ENCODE measurements at places on chromosomes 6 and 20. TPM values are rescaled to one million over a fixed set of nuclear protein-coding genes. Genes with fewer than 3 reads are reported as not detected.

DNA sequence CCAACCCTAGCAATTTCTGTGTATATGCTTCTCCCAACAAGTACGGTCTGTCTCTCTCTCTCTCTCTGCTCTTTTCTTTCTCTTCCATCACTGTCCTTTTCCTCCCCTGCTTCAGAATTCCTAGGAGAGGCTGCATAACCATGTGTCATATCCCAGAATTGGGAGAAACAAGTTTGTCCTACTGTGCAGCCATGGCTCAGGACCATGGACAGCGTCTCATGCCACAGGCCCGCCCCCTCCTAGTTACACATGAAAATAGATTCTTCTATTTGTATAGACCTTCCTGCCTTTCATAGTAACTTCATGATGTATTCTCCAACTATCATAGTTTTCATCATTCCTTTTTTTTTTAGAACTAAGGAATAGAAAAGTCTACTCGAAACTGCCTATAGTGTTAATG is 98.0 kb downstream of the FNDC1 start:
- DNase-seq, result peak; percentile 35

GRCh38 chr20:33400812-33401183 is 521 bp downstream of the CDK5RAP1 start:
- peak; percentile 14 for DNase-seq

GRCh38 chr20:45935416-45936046 is 1.0 kb downstream of the PCIF1 start:
- no peak for DNase-seq

- DNase-seq, result no peak
Measured at GRCh38 chr20:44485830-44486198, 10.1 kb downstream of the TTPAL start.

DNA sequence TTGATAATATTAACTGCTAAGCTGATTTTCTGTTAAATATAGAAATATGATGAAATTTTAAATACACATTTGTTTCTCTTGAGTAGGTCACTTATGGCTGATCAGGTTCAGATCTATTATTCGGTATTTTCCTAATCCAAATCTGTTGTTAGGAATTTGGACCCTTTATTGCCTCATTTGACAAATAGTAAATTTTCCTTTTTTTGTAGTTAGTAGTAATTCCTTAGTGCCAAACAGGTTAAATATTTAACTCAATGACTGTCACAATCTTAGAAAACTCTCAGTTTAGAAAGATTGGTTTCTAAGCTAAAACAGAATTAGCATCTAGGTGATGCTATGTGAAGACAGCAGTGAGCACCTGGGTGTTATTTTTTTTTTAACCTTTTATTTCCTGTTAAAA is 1598.9 kb downstream of the KHDRBS2 start:
- DNase-seq, result no peak

DNA sequence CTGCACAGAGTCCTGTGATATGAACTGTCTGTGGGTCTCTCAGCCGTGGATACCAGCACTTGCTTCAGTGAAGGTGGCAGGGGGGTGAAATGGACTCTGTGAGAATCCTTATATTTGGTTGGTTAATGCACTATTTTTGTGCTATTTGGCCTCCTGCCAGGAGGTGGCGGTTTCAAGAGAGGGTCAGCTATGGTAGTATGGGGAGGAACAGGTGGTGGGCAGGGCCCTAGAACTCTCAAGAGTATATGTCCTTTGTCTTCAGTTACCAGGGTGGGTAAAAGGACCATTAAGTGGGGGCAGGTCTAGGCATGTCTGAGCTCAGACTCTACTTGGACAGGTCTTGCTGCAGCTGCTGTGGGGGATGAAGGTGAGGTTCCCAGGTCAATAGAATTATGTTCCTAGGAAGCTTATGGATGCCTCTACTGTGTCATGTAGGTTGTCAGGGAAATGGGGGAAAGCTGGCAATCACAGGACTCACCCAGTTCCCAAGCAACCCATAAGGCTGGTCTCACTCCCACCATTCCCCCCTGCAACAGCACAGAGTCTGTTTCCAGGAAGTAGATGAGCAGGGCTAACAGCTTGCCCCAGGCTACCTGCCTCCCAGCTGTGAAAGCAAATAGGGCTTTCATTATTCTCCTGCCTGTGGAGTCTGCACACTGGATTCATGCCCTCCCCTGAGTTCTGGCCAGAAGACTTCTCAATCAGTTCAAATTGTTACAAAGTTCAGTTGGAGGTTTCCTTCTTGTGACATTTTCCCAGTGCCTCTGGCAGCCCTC is 56.8 kb upstream of the PHIP start:
- DNase-seq, result no peak

DNA sequence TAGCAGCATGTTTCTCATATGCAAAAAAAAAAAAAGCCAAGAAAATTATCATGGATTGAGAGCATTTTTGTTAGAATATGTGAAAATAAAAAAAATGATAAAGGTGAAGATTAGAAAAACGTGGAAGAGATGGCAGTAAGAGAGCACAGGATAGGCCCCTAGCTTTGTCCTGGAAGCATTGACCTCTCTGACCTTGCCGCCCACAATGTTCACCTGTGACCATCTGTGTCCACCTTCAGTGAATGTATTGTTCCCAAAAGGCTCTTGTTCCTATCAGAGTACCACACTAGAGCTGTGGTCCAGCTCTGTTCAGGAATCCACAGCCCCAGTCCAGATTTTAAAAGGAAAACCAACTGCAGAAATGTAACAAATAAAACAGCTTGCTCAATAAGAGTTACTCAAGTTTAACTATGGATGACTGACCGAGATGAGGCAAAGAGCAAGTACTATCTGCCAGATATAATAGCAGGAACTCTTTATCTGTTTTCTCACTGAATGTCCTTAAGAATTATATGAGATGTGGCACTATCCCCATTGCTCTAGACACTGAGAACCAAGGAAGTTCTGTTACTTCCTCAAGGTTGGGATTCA is 287.7 kb upstream of the STXBP5 start:
- no peak for DNase-seq

DNA sequence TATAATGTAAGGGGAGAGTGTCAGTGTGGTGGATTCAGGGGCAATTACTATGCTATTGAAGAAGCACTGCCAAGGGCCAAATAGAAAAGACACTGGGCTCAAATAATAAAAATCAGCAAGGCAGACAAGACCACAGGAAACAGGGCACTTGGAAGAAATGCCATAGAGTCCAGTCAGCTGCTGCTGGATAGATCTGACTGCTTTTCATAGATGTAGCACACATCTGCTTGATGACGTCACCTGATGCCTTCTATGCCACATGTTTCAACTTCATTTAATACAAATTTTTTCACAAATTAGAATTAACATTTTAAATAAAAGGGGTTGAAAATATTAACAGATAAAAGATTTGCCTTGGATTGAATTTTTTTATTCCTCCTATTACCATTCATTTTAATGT is 23.9 kb upstream of the AHI1 start:
- no peak for DNase-seq

GRCh38 chr20:16201191-16201590 is 372.1 kb downstream of the KIF16B start:
- no peak for DNase-seq

GRCh38 chr20:57654363-57654997 is 34.3 kb upstream of the ZBP1 start:
- DNase-seq, result peak; percentile 65

DNA sequence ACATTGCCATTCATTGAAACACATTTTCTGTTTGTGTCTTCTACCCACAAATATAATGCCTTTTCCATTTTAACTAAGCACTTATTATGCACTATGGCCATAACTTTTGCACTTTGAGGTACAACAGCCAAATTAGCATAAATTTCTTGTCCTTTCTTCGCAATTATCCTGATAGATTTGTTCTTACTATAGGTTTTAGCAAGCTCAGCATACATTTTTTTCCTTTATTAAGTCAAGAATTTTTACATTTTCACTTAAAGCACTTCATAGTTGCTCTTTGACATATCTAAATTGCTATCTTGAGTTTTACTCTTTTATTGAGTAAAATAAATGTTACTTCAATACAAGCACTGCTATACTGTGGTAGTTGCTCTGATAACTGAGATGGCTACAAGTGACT is 5.8 kb downstream of the DEFB114 start:
- DNase-seq, result no peak

- DNase-seq, result no peak
Measured at GRCh38 chr20:59217173-59217572, 53.6 kb downstream of the ZNF831 start.

DNA sequence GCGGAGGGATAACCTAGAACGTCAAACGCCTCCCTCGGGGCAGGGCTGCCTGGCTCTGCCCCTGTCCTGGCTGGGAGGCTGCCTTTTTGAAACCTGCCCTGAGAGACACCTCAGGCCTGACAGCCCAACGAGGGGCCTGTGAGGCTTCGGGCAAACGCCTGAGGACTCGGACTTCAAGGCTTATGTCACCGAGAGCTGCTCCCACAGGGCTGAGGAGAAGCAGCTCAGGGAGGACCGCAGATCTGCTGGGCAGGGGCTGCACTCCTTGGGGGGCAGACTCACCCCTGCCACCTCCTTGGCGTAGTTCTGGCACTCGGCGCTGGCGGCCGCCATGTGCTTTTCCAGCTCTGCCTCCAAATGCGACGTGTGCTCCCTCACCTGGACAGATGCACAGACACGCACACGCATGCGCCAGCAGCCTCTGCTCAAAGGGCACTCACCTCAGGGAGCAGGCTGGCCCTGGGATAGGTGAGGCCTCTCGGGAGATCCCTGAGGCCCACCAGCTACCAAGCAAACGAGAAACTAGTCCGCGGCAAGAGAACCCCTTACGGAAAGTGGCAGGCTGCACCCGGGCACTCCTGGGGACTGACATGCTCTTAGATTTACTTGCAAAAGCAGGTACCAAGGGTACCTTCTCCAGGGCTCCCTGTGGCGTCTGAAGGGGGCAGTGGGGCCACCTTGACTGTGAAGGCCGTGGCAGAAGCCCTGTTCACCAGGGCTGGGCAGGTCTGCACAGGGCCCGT is 49.6 kb downstream of the DSTN start:
- DNase-seq, result no peak

DNA sequence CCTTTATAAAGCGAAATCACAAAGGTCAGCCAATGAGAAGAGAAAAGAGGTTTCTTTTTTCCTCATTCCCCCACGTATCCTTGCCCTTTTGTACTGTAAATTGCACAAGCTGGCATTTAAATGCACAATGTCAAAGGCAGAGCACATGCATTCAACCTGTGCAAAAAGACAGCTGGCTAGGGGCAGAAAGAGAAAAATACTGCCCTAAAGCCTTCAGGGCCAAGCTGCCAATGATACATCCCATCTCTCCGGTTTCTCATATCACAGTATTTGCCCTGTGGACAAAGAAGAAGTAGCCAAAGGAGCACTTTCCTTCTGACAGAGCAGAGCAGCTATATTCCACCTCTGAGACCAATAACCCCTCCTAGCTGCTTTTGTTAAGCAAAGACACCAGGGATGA is 219.2 kb downstream of the TRDN start:
- DNase-seq, result no peak

- peak; percentile 67 for DNase-seq
Measured at GRCh38 chr20:63501818-63502670, 3.2 kb upstream of the EEF1A2 start.

- DNase-seq, result no peak
Measured at GRCh38 chr6:33392595-33392948, 949 bp downstream of the KIFC1 start.

DNA sequence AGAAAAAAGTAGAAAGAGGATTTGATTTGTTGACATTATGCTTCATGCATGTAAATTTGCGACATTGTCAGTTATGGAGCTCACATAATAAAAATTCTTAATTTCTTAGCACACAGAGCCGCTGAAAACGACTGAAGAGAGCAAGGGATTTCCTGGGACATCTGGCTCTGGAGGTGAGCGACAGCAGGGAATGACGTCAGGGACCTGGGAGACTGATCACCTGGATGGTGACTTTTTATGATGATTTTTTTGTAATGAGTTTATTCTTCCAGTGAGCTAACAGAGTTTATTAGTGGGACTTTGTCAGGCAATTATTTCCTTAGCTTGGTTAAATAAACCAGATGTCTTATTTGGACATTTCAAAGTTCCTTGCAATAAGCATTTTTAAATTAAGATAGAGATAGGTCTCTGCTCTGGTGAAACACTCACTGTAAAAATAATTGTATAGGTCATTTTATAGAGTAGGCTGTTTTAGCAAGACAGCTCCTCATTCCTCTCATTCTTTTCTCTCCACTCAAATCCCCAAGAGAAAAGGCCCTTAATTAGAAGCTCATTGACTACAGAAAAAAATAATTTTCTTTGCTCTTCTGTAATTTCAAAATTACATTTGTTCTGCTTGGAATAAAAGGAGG is 19.4 kb downstream of the TMEM200A start:
- no peak for DNase-seq

DNA sequence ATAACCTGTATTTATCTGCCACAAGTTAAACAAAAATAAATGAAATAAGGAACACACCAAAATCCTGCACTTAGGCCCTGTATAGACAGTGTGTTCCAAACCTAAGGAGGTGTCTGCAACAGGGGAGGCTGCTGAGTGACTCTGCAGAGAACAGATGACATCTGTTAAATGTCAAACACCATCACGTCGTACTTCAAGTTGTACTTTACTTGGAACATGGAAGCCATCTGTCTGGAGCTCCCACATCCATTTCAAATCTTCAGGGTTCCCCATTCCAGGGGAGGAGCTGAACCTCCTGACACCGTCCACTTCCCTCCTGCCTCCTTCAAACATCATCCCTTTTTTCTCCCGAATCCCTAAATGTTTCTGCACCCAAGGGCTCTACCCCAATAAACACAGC is 1.8 kb upstream of the MAP7 start:
- DNase-seq, result no peak

DNA sequence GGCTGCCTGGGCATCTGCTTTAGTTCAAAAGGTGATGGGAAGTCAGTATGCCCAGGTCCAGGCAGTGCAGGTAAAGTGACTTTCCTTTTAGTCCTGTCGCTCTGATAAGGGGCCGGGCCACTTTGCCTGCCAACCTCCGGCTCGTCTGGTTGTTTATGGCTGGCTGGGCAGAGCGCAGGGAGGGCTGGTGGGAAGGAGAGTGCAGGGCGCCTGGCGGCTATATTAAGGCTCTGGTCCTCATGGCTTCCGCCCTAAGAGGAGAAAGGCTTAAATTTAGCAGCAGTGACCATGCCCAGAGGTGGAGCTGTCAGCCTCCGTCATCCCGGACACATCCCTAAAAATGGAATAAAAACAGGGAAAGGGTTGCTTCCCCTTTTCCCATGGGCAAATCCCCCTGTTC is 14.6 kb downstream of the GATA5 start:
- DNase-seq, result no peak

GRCh38 chr6:31660381-31661261 is at the start of gene C6orf47:
Gene C6orf47, minus strand, starts transcription at chr6:31660778. Its CDS starts 831 bp downstream, at chr6:31659947.
- peak; percentile 92 for DNase-seq

DNA sequence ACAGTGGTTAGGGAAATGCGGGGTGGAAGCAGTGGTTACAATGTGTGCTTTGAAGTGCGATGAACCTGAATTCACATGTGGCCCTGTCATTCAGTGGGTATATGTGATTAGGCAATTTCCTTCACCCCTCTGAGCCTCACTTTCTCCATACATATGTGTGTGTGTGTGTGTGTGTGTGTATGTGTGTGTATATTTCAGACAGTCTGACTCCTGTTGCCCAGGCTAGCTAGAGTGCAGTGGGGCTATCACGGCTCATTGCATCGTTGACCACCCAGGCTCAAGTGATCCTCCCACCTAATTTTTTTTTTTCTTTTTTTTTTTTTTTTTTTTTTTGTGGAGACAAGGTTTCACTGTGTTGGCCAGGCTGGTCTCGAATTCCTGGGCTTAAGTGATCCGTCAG is 6.3 kb downstream of the PPP1R14C start:
- DNase-seq, result no peak

LGSN gene
- total RNA-seq, result not detected

CST4 gene
- not detected for total RNA-seq

WFDC10B gene
- not detected for total RNA-seq

MCCD1 gene
- not detected for total RNA-seq

COL19A1 gene
- 0.31 TPM for total RNA-seq

MDFI gene
- 346 TPM for total RNA-seq

TMEM217 gene
- total RNA-seq, result not detected

HTR1E gene
- total RNA-seq, result not detected

MRPS10 gene
- 52.0 TPM for total RNA-seq

PHACTR3 gene
- 0.17 TPM for total RNA-seq

CDSN gene
- total RNA-seq, result not detected

All from A673 (cell line).